HAP-1 (cell line): ENCODE measurements at places on chromosomes 2 and 18.

- DNase-seq: no peak
Measured at GRCh38 chr18:78754311-78755043, 225.1 kb upstream of the SALL3 start.

- no peak for DNase-seq
Measured at GRCh38 chr2:73730810-73731209, 6.3 kb downstream of the TPRKB start.

DNA sequence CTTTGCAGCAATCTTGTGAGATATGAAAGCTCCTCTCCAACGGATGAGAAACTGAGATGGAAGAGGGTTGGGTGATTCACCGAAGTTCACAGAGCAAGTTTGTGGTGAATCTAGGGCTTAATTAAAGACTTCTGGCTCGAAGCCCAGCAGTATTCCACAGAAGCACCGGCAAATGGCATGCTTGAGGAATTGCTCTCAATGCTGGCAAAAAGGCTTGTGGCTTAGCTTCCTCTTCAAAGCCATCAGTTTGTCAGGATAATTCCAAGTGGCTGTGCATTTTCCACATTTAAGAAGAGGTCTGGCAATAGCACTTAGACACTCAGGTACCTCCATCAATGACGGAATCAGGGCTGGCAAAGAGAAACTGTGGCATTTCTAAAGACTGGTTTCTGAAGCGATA, 98.7 kb upstream of the SLC66A3 start:
- DNase-seq: no peak

GRCh38 chr2:224347176-224348051, 54.5 kb downstream of the FAM124B start:
- DNase-seq: no peak

DNA sequence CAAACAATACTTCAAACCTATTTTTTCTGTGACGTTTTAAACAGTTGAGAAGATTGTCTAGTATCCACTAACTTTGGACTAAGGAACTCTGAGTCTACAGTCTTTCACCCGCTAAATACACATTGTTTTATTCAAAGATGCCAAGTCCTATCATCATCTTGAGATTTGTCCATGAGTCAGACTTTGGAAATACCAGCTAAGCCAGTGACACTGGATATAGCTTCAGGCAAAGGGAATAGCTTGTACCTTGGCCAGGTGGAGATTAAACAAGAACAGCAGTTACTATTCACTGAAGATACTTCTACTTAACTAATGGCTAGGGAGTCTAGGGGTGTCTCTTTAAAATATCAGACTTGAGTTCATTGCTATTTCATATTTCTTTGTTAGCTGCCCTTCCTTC, 137.5 kb downstream of the COMMD1 start:
- DNase-seq: no peak

GRCh38 chr2:193584522-193584938, 1389.8 kb upstream of the TMEFF2 start:
- DNase-seq: peak; percentile 32

GRCh38 chr2:114248648-114249047, 193.8 kb upstream of the DPP10 start:
- DNase-seq: no peak

GRCh38 chr2:239558661-239559060, 157.8 kb upstream of the HDAC4 start:
- no peak for DNase-seq

DNA sequence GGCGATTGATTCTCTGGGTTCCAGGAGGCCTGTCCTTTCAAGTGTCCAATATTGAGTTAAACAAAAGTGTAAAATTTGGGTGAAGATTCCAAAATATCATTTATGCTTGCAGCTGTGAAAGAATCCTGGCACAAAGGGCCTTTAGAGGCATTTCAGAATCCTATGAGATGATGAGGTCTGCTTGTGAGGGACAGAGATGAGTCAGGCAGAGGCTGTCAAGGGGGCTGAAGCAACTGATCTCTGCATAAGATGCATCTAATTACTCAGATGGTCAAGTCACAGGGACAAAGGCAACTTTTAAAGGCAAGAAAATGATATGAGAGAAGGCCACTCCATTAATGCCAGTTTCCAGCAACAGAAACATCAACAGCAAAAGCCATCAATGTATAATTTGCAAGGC, 78.8 kb downstream of the FHOD3 start:
- DNase-seq: no peak

DNA sequence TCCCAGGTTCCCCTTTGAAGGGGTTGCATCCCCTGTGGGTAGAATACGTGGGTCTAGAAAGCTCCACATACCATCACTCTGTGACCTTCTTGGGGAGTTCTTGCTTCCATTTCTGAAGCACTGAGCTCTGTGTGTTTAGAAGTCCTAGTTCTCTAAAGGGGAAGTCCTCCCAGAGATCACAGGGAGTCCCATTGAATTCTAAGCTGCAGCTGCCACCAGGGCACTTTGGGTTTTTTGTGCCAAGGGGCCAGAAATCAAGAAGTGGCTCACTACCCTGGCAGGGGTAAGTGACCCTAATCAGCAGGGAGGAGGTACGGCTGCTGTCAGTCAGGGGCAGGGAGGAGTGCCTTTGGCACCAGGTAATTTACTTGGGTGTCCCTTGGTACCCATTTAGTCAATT, 70.9 kb downstream of the EHD3 start:
- DNase-seq: no peak

GRCh38 chr18:35051641-35052377, 10.6 kb downstream of the MAPRE2 start:
- no peak for DNase-seq

- no peak for DNase-seq
Measured at GRCh38 chr2:111716905-111717775, 166.9 kb downstream of the ANAPC1 start.

DNA sequence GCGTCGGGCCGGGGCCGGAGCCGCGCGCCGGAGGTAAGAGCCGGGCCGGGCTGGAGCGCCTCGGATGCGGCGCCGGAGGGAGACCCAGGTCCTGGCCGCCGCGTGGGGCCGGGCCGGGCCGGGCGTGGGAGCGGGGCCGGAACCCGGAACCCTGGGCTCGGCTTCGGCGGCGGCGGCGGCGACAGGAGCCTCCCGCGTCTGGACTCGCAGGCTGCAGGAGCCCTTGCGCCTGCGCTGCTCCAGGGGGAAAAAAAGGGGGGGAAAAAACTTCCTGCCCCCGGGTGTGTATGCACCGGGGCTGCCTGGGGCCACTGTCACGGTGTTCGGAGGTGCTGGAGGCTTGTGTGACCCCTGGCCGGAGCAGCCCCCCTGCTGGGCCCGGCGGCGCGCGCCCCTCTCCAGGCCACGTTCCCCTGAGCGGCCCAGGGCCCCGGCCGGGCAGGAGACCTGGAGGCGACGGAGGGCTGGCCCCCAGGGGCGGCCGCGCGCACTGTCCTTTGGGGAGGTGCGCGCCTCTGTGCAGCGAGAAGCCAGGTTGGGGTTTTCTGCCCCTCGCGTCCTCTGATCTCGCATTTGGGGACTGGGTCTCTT, 864 bp downstream of the KLHL29 start:
- no peak for DNase-seq

DNA sequence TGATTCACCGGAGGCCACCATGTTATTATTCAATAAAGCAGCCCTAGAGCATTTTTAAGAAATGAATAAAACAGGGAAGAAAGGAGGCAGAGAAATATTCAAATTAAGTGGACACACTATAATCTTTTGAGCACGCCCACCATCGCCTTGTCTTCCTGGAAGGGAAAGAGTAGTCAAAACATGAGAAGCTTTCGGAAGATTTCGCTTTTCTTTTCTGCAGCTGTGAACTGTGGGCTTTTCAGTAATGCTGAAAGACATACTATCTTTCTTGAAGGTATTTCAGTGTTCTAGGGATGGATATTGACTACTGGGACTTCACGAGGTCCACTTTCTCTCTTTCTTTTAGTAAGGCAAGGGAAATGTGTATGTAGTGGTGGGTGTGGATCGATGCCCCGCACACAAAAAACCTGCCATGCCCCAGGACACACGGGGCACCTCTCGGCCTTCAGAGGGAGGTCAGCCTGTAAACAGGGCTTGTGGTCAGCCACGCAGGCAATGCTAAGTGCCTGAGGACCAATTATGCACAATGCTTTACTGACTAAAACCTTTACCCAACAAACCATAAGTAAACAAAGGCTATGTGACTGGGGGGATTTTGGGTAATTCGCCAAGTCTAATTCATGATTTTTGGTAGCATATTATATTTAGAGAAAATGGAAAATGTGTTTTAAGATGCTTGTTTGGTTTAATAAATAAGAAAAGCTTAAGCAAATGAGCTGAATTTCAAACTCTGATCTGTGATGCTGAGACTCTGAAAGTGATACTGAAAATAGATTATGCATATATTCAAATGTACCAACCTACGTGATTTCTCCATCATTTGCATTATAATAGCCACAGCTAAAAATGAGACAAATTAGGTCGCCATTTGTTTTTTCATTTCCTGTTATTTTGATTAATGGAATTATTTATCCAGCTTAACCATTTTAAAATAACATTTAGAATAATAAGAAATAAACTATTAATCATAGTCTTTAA, 130.5 kb downstream of the ZNF516 start:
- no peak for DNase-seq

GRCh38 chr2:175557810-175558377, 376.4 kb upstream of the ATP5MC3 start:
- no peak for DNase-seq

DNA sequence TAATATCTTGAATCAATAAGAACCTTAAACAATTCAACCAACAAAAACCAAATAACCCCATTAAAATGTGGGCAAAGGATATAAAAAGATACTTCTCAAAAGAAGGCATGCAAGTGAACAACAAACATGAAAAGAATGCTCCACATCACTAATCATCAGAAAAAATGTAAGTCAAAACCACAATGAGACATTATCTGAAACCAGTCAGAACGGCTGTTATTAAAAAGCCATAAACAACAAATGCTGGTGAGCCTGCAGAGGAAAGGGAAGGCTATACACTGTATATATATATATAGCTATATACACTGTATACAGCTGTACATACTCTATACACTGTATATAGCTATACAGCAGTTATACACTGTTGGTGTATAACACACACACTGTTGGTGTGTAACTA, 47.8 kb upstream of the GALNT13 start:
- DNase-seq: no peak

DNA sequence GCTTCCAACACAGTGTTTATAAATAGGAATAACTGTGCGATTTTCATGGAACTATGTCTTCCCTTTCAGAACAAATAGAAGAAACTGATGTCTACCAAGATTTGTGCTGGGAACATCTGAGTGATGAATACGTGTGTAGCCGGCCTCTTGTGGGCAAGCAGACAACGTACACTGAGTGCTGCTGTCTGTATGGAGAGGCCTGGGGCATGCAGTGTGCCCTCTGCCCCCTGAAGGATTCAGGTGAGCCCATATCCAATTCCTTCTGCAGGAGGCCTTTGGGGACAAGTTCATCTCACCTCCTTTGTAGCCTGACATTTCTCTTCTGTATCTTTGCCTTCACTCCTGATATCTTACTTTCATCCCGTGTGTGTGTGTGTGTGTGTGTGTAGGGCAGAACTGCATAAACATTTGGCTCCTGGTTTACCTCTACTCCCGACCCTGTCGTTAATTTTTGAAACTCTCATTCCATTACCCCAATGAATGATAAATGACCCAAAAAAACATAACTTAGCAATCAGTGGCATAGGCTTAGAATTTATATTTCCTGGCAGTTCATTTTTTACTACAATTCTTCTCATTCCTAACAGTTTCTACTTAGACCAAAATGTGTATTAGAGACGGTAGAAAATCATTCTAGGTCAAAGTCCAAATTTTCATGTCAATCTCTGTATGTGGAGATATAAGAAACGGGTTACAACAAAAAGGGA, 111.0 kb upstream of the RASGRP3 start:
- no peak for DNase-seq

GRCh38 chr18:42513441-42513840, 558.4 kb downstream of the PIK3C3 start:
- no peak for DNase-seq

- DNase-seq: no peak
Measured at GRCh38 chr18:58390399-58390798, 238.5 kb downstream of the ALPK2 start.

GRCh38 chr2:26491563-26492167, 13.7 kb upstream of the OTOF start:
- no peak for DNase-seq

DNA sequence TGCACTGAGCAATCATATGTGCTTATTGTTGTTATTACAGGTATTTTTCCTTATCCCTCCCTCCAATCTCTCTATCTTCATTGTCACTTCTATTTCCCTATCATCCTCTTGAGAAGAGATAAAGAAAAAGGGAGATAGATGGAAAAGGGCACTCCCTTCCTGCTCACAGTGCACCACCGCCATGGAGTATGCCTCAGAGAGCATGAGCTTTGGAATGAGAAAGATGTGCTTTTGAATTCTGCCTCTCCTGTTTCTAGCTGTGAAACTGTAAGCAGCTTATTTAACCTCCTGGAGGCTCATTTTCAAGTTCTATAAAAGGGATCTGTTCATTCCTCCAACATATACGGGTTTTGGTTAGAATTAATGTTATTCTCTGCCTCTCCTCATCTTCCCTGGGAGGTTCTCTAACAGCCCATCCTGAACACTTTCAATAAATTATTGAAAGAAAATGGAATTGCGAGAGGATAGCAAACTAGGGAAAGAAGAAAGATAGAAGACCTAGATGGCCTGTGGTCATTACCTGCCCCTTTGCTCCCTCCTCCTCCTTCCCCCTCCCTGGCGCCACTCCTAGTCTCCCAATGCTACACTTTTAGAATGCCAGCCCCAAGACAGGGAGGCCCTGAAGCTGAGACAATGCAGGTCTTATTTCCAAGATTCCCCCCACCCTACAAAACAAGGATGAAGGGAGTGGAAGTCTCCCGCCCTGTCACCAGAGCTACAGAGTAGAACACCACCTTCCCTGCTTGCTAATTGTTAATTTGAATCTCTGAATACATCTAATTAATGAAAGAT, 37.8 kb downstream of the FIGN start:
- no peak for DNase-seq

- no peak for DNase-seq
Measured at GRCh38 chr2:40200366-40200915, 251.4 kb downstream of the SLC8A1 start.

- no peak for DNase-seq
Measured at GRCh38 chr2:11717623-11718022, 28.8 kb upstream of the LPIN1 start.

- no peak for DNase-seq
Measured at GRCh38 chr2:103860016-103860415, 993.9 kb upstream of the POU3F3 start.

DNA sequence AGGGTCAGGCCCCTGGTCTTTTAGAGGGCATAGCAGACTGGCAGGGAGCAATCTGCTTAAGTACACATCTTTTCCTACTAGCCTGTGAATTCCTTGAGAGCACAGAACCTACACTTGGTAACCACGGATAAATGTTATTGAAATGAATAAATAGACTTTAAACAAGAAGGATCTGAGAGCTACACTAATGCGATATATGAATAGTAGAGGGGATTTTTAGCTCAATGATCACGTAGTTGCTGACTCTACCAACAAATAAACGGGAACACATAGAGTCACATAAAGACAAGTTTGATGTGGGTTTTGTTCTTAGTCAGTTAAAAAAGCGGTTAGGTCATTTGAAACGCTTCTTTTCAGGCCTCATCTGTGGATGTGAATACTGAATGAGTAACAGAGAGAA, 290.3 kb upstream of the CCDC68 start:
- no peak for DNase-seq

GRCh38 chr2:120239488-120240287, 13.0 kb upstream of the RALB start:
- no peak for DNase-seq
